ENCODE measurements at places on chromosomes 7 and 10.

DNA sequence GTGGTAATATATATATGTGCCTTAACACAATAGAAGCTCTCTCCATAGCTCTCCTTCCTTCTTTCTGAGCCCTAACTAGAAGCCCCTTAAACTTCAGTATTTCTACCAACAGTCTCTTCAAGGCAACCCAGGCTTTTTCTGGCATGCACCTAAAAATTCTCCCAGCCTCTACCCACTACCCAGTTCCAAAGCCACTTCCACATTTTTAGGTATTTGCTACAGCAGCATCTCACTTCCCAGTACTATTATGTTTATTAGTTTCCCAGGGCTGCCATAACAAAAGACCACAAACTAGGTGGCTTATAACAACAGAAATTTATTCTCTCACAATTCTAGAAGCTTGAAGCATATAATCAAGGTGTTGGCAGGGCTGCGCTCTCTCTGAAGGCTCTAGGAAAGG lies 15.7 kb upstream of the TNKS2 start:
- DNase-seq = no peak

DNA sequence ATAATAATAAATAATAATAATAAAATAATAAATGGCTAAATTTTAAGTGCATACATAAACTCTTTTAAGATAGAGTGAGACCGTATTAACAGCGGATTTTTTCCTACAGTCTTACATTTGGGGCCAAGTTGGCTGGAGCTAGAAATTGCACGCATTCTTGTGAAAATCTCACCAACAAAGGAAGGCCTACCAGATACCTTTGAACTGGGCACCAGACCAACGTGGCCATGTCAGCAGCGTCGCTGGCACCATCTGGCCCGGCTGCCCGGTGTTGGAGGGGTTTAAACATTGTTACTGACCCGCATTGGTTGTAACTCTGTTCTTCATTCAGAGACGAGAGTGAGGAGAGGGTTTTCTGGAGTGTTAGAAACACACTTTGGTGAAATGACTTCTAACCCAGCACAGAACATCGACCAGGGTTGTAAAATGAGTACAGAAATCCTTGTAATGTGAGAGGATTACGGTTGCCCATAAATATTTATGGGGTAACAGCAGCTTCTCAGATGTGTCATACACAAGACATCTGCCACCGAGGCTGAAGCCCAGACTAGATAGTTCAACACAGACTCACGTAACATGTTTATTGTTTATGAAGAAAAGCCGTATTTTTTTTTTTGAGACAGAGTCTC lies 34.6 kb upstream of the UNCX start:
- DNase-seq = no peak

DNA sequence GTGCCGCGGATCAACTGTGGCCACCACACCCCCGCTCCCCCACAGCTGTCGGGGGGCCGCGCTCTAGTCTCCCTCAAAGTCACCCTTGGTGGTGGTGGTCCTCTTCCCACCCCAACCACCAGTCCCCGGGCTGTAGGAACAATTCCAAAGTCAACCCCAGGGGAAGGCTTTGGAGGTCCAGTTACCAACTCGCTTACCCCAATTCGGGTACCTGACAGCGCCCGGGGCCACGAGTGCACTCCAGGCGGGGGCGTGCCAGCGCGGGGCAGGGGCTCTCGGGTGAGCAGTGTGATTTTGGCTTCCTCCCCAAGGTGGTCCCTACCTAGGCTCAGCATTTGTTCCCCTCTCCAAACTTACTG lies 584 bp upstream of the ZMIZ1 start:
- no peak for DNase-seq

GRCh38 chr7:122362473-122362872 lies 57.9 kb upstream of the FEZF1 start:
- no peak for DNase-seq

GRCh38 chr10:29946953-29947700 lies 112.3 kb downstream of the JCAD start:
- DNase-seq = peak; percentile 70

GRCh38 chr10:947051-947450 lies 15.5 kb upstream of the LARP4B start:
- DNase-seq = no peak

DNA sequence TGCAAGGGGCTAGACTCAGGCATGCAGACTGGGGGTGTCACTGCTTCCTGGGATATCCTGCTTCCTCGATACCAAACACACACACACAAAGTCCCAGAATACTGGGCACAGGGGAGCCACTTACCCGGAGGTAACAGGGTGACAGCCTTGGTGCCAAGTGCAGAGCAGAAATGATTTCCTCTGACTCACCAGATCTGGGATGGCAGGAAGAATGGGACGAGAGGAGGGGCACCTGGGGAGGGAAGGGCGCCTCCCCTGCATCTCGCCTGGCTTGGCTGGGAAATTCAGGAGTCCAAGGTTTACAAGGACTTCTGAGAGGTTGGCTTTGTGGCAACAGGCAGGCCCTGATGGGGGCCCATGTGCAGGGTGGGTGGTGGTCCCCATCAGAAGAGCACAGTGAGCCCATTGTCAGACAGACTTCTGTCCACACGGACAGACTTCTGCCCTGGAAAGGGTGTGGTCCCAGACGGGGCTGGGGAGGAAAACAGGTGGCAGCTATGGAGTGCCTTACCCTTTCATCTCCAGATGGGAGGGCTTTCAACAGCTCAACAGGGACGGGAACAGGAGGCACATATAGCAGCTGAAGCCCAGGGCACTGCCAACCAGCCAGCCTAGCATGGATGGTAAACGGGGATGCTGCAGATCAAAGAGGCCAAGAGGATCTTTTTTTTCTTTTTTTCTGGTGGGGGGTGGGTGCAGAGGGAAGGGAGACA lies 9.7 kb upstream of the CCL24 start:
- no peak for DNase-seq

- DNase-seq = no peak
These were observed 1038.3 kb downstream of the LRMDA start for GRCh38 chr10:76469675-76470074.

DNA sequence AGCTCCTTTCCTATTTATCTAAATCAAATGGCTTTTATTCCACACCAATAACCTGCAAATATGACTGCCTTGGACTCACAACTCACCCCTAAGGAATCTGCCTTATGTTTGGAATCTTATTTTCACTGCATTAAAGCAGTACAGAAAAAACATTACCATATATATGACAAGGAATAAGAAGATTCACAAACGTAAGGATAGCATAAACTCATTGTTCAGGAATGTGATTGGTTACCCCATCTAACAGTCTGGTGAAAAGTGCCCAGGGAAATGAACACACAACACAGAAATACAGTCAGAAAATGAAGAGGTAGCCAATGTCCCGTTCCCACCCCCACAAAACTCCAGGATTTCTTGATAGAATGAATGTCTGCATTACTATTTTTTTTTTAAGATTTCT lies 2.0 kb downstream of the PPP3CB start:
- DNase-seq = peak; percentile 83

DNA sequence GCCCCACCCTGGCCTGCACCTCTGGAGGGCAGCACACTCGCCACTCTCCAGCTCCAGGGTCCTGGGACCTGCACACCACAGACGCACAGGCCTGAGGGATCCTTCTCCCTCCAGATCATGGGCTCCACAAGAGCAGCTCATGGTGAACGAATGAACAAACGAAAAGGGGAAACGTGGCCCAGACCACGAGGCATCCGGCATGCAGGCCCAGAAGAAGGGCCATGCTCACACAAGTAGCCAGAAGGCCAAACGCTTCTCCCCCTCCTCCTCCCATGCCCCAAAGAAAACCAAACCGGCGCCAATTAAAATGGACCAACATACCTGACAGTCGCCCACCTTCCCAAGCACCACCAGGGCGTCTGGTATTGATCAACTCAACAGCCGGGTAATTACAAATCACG lies 30.4 kb downstream of the MAD1L1 start:
- no peak for DNase-seq

DNA sequence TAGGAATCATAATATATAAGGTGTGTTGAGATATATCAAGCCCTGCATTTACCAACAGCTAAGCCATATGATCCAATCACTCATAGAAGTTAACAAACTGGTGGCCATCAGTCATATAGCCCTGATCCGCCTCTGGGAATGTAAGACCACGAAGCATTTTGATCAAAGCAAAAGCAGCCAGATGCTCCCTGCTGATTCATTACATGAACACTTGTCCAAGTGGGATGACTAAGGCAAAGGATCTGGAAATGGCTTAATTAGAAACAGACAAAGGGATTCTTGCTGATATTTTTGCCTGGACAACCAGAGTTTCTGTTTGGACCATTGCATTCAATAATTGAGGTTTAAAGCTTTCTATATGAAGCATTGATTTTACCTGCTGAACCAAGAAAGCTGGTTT lies 535.5 kb downstream of the GPAM start:
- DNase-seq = peak; percentile 77

- peak; percentile 24 for DNase-seq
These were observed 41.8 kb upstream of the HYCC1 start for GRCh38 chr7:23055582-23056178.

GRCh38 chr10:79361726-79362397 lies 14.6 kb downstream of the PPIF start:
- DNase-seq = peak; percentile 17
